Activated gamma-delta T cell treated with Interleukin-2 at 50 U/mL for 16 hours (primary cell): ENCODE measurements at places on chromosomes 16 and 17.

DNA sequence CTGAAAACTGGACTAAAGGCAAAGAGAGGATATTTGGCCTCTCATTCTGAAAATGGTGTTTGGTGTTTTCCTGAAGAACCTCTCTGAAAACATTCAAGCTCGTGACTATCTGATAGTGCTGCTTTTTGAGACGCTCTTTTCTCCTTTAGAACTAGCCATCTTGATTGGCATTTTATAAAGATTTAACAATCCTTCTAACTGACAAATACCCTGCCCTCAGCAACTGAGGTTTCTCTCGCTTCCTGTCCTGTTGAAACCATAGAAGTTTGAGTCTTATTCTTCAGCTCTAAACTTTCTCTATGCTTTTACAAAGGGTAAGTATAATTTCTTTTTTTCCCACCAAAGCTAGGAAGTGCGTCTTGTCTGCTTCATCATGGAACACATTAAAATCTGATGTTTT, 13.3 kb downstream of the CNEP1R1 start:
- DNase-seq: no peak

GRCh38 chr16:65142276-65142675, 20.4 kb upstream of the CDH11 start:
- DNase-seq: no peak

DNA sequence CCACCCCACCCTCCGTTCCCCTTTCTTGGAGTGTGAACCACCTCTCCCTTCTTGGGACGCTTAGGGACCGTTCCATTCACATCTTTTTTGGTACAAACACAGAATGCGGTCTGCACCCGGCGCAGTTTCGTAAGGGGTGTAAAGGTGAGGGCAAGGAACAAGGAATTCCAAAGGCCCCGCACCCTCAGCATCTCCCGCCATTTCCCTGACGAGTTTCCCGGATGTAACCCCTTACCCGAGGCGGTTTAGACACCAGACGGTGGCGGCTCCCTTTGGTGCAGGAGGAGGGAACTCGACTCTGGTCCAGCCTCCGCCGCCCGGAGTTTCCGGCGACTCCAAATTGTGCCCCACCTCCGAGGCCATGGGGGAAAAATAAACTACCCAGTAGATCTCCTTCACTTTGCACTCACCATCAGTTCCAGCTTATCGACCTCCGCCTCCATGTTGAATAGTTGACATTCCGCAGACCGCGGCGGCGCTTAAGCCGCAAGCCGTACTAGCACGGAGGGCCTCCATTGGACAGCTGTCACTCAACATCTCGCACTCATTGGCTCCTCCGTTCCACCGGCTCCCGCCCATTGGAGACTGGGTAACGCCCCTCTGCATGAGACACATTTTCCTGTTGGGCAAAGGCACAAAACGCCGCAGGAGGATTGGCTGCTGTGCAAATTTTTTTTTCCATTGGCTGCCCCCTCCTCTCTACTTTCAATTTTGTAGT, at the start of gene SKA2:
SKA2 (minus strand) TSS at position 466 of the 718 bp plus-strand sequence; CDS start at position 443, 23 bp downstream.
- peak; percentile 96 for DNase-seq

DNA sequence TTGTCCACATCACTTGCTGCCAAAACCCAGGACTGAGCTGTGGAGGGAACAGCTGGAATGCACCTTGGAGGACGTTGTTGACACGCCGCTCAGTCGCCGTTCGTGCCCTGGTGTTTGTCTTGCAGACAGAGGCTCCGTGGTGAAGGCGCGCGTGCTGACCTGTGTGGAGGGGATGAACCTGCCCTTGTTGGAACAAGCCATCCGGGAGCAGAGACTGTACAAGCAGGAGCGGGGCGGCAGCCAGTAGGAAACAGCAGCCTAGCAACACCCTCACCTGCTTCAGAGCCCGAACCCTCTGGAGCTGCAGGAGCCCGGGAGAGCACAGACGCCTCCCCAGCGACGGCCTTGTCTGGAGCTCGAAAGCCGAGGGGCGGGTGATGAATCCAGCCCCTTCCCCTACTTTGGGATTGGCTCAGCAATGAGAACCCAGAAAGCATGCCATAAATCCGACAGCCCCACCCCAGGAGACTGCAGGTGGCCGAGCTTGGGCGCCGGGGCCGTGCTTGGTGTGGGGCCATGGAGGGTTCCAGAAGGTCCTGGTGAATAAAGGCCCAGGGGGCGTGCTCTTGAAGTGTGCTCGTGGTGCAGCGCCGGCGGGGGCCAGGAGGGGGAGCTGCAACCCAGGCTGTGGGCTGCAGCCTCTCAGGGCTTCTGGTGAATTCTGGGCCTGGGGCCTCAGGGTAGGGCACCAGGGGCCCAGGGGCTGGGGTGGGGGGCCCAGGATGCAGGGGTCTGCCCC, 470 bp upstream of the CDK3 start:
- peak; percentile 58 for DNase-seq

DNA sequence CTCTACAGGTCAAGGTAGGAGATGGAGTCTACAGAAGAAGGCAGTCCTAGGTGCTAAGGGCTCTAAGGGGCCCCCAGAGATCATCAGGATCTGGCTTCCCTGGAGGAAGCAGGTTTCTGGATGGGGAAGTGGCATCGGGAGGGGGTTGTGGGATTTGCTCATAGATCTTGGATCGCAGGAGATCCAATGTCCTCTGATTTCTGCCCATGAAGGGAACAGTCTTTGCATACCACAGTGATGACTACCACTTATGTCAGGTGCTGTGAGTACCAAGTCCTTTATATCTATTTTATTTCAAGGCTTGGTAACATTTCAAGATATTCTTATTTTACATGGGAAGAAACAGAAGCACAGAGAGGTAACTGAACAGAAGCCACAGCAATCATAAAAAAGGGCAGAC, 164.0 kb downstream of the RGS9 start:
- no peak for DNase-seq

DNA sequence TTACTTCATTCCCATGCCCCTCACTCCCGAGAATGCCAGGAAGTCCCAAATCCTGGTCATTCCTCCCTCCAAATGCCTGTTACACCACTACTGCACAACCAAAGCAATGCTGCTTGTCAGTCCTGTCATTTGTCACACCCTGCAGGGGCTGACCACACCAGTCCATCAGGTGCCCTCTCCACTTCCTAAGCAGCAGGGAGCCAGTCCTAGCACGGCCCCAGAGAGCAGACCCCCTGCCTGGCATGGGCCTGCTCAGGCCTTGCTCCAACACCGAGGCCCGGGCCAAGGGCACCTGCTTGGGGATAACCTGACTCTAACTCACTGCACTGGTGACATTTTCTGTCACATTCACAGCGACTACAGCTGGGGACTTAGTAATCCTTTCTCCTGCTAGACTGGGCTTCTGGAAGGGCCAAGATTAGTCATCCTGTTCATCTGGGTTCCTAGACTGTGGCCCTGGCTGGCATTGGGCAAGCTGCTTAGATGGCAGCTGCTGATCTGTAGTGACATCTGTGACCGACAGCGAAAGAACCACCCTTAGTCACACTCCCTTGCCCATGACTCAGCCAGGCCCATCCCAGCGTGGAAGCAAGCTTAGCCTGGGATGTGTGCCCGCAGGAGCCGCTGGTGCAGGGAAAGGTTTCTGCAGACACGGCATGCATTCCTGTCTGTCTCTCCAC, 5.4 kb downstream of the ALYREF start:
- DNase-seq: no peak

DNA sequence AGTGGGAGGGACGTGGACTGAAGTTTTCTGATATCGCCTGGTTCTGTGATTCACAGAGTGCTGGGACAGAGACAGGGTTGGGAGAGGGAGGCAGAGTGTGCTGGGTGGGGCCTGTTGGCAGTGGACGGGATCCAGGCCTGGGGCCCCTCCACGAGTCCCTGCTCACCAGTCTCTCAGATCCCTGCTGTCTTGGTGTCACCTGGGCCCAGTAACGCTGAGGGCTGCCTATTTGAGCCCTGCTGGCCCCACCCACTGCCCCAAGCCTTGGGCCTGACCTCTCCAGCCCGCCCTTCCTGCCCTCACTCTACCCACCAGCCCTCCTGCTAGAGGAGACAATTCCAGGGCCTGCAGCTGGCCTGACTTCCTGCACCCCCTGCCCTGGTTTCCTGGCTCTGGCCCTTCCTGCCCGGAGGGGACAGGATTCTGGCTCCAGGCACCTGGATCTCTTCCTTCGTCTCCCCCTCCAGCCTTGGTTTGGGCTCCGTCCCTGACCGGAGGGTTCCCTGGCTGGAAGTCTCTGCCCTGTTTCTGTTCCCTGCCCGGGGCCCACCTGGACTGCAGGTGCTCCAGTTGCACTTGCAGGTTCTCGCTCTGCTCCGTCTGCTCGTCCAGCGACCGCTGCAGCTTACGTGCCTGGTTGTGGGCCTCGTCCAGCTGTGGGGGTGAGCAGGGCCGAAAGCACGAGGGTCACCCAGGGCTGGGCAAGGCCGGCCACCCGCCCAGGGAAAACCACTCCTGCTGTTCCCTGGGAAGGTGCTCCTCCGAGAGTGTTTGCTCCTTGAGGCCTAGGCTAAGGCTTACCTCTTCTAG, 21.4 kb downstream of the CCDC102A start:
- no peak for DNase-seq

- DNase-seq: no peak
Observed at GRCh38 chr16:47204736-47205504, 61.2 kb upstream of the NETO2 start.

- no peak for DNase-seq
Observed at GRCh38 chr16:78057803-78058564, 35.6 kb downstream of the CLEC3A start.

GRCh38 chr17:48910370-48910769, 2.2 kb downstream of the UBE2Z start:
- no peak for DNase-seq

- no peak for DNase-seq
Observed at GRCh38 chr17:78226055-78226758, 5.2 kb upstream of the TMEM235 start.

GRCh38 chr16:87493608-87494280, 920 bp upstream of the ZCCHC14 start:
- no peak for DNase-seq

- DNase-seq: no peak
Observed at GRCh38 chr16:12186774-12187335, 210.3 kb downstream of the SNX29 start.

- no peak for DNase-seq
Observed at GRCh38 chr16:50756473-50756872, 14.6 kb downstream of the CYLD start.

DNA sequence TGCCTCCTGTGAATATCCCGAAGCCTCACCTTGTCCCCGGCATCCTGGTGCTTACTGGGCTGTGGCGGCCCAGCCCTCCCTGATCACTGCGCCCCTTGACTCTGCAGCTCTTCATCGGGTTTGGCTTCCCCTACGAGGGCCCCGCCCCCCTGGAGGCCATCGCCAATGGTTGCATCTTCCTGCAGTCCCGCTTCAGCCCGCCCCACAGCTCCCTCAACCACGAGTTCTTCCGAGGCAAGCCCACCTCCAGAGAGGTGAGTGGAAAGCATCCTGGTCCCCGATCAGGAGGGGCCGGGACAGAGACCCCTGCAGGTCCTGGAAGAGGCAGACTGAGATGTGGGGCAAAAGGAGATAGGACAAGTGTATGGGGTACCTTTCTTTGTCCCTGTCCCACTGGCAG, 72.1 kb downstream of the MGAT5B start:
- DNase-seq: no peak

- DNase-seq: no peak
Observed at GRCh38 chr17:42904110-42904469, 3.5 kb downstream of the G6PC1 start.

- no peak for DNase-seq
Observed at GRCh38 chr17:14699574-14700185, 398.8 kb downstream of the HS3ST3B1 start.

DNA sequence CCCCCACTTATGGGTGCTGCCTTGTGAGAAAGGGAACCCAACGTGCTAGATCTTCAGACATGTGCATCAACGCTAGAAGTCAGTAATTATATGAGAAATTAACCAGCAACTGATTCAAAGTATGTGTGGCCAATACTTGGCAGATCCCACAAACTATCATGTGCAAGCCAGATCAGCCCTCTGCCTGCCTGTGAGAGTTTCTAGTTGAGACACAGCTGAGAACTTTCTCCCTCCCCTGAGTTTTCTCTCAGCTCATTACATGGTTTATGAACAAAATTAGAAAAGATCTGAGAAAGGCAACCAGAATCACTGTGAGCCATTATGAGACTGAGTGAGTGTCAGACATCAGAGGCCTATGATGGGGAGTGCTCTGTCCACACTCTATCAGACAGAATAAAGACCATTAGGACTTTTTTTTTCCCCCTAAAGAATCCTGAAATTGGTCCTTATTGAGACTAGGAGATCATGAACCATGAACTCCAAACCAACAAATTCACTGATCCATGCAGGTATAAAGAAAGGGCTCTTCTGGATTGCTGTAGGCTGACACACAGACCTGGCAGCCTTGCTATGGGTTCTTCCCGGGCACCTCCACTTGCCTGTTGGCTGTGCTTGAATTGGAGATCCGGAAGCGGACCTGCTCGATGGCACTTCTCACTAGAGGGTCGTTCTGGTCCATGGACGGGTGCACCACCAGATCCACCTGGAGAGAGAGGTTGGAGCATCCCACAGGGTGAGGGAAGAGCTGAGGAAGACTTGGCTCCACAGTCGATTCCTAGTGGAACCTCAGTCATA, 51.5 kb downstream of the GTF3C1 start:
- DNase-seq: no peak
